Cerebellar nuclear complex (tissue), 1 donor: ENCODE measurements at places on chromosomes 1 and 21.

DNA sequence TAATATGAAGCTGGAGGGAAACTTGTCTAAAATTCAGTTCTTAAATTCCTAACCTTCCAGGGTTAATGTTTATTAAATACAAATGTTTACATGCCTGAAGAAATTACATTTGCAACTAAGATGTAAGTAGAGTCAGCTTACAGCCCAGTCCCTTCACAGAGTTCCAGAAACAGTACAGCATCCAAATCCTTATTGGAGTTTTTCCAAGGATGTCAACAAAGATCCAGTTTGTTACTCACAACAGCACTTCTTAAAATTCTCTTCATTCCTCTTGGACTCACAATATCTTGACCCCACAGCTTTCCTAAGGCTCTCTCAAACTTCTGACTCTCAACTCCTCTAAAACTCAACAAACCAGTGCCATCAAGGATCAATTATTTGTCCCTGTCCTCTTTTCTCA lies 50.1 kb upstream of the RWDD3 start:
- no peak for DNase-seq

GRCh38 chr1:158100498-158100897 lies 80.2 kb upstream of the CD1D start:
- DNase-seq, result no peak

DNA sequence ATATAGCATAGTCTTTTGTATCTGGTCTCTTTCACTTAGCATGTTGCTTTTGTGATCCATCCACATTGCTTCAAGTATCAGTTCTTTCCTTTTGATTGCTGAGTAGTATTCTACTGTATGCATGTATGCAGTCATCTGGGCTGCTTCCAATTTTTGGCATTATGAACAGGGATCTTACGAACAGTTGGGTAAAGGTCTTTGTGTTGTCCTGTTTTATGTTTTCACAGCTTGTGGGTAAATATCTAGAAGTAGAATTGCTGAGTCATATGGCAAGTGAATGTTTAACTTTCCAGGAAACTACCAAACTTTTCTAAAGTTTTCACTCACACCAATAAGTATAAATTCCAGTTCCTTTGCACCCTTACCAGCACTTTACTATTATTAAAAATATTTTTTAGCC lies 60.9 kb downstream of the LHX4 start:
- no peak for DNase-seq

DNA sequence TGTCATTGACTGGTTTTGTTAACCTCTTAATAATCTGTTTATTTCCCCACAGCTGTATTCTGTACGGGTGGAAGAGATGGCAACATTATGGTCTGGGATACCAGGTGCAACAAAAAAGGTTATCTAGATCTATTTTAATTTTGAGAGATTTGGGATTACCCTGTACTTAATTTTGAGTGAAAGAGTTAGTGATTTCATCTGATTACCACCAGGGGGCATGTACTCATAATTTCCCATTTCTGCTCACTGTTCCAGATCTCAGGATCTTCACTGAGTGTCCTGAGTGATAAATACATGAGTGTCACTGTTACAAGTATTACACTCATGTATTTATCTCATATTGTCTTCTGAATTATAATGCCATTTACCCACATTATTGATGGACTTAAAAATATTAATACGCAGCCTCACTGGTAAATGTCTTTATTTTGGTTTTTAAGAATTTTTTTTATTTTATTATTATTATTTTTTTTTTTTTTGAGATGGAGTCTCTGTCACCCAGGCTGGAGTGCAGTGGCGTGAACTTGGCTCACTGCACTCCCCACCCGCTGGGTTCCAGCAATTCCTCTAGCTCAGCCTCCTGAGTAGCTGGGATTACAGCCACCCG lies 27.4 kb downstream of the DTL start:
- no peak for DNase-seq
